ENCODE measurements at places on chromosomes 12 and 14. TPM values are rescaled to one million over a fixed set of nuclear protein-coding genes. Genes with fewer than 3 reads are reported as not detected.

PTPRQ gene
- total RNA-seq: not detected

HOXC10 gene
- 2.7 TPM for total RNA-seq

MAP3K9 gene
- 4.5 TPM for total RNA-seq

DNA sequence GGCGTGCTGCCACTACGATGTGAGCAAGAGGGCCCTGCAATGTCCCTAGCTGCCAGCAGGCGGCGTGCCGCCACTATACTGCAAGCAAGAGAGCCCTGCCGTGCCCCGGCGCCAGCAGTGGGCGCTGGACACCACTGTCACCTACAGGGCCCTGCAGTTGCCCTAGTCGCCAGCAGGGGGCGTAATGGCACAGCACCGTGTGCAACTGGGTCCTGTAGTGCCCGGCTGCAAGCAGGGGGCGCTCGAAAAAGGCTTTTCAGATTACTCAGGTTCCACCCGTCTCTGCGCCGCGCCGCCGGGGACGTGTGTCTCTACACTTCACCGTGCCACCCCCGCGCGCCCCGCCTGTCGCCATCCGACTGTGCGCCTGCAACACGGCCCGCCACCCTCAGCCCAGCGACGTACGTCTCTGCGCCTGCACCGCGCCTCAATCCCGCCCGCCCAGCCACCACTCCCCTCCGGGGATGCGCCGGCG, 1356.9 kb downstream of the TMEM121 start:
- peak; percentile 30 for DNase-seq

- DNase-seq: no peak
Measured at GRCh38 chr12:51693569-51693968, 102.5 kb downstream of the SCN8A start.

DNA sequence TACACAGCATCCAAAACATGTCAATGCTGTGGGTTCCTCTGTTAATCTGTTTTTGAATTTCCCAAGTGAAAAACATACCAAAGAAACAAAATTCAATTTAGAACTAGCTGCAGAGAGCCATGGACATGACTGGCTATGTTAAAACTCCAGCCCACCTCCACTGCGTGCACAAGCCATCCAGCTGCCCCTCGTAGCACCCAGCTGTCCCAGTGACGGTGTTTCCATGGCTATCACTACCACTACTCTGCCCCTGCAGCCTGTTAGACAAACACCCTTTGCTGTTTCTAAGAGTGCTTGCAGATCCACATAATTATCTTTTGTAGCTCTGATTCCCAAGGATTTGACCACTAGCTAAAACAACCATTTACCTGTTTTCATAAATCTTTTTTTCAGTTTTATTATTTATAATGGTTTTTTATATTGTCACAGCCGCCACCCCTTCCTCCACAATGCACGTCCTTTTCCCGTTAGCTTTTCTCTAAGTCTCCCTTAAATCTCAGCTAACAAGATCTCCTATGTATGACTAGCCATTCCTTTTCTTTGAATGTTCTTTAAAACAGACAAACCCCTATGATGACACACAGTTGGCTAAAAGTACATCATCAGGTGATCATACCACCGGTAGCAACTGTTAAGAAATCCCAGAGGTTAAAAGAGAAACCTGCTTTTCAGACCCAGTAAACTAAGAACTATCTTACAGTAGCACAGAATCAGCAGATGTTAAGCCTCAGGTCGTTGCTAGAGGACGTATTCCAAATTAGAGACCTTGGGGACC, 37.8 kb upstream of the NAA30 start:
- DNase-seq: peak; percentile 6

DNA sequence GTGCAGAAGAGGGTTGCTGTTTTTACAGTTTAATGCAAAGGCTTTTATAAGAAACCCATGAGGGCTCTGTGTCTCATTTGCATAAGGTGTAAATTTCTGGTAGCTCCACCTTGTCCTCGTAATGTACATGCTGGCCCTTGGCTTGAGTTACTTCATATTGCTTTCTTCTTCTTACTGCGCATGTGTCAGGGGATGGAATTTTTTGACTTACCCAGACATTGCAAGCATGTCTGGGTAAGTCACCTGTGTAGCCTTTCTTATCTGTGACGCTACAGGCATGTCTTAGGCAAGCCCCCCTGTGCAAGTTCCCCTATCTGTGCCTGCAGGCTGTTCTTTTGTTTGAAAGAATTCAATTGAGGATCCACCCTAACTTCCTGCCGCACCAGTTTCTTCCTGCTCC, 274.2 kb downstream of the ETNK1 start:
- no peak for DNase-seq

DNA sequence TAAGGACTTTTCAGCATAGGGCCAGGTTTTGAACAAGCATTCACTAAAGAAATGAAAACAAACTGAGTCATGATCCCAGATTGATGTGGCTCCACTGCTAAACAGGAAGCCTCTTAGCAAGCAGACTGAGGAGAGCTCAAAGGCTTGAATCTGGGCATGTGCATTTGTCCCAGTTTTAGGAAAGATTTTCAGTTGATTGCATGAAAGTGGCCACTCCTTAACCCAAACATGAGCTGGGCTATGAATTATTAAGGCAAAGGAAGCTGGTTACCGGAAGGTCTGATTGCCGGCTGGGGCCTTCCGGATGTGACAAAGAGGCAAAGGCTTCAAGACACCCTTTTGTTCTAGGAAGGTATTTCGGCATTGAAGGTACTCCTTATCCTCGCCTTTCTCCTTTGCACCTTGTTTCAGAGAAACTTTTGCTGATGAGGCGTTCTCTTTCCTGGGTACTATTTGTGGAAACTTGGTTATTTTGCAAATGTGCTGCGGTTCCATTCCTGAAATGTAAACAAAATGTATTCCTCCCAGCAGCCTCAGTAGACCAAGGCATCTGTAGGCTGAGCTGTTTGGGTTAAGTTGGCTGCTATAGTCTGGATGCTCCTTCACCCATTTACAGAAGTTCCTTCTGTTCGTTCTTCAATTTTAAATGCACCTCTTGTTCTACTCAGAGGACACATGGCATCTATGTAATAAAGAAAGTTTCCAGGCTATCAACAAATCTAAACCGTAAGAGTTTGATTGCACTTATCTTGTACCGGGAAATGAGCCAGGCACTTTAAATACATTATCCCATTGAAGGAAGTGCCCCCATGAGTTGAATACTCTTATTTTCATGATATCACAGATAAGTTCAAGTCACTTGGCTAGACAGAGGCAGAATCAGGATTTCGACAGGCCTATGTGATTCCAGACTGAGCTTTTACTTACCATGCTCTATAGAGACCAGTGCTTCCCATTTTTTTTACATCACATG, 115.6 kb upstream of the METAP2 start:
- DNase-seq: peak; percentile 25

DNA sequence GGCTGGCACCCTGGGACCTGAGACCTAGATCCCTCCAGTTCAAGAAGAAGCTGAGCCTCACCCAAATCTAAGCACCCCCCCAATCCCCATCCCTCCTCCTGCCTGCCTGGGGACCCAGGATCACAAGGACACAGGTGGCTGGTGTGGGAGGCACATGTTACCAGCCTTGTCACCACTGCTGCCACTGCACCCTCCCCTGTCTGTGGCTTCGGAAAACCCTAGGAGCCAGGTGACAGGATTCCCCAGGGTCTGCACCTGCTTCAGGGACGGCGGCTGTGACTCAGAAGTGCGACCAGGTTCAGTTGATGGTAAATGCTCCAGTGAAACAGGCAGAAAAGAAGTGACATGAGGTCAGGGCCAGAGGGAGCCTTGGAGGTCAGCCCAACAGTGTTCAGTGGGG, 62.8 kb upstream of the FAM222A start:
- DNase-seq: no peak

GRCh38 chr12:32229971-32230612, 123.4 kb downstream of the BICD1 start:
- no peak for DNase-seq

GRCh38 chr12:118618695-118619094, 242.3 kb downstream of the SUDS3 start:
- DNase-seq: no peak

DNA sequence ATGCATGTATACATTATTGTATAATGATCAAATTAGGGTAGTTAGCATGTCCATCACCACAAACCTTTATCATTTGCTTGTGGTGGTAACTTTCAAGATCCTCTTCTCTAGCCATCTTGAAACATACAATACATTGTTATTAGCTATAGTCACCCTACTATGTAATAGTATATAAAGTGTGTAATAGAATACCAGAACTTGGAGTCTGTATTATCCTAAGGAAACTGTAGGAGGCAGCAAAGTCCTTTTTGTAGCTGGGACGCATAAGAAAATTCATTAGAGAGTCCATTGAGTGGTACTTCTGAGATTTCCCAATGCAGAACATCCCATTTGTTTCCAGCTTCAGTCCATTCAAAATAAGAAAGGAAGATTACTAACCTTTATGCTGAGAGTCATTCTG, 325.9 kb upstream of the LRFN5 start:
- DNase-seq: no peak

GRCh38 chr12:113980537-113981337, 14.6 kb upstream of the RBM19 start:
- peak; percentile 13 for DNase-seq

DNA sequence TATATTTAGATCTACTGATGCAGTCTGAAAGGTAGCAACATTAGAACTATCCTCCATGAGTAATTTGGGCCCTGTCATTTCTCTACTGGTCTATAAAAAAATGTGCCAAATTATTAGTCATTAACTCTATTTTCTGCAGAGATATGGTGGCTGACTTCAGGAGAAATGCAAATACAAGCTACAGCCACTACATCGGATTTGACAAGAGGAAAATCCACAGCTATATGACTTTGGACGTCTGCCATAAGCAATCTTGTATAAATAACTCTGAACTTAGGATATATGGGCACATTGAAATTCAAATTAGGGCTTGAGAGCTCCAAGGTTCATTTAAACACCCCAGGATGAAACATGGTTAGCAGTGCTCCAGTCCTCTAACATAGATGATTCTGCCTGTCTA, 983.0 kb upstream of the LRFN5 start:
- no peak for DNase-seq

DNA sequence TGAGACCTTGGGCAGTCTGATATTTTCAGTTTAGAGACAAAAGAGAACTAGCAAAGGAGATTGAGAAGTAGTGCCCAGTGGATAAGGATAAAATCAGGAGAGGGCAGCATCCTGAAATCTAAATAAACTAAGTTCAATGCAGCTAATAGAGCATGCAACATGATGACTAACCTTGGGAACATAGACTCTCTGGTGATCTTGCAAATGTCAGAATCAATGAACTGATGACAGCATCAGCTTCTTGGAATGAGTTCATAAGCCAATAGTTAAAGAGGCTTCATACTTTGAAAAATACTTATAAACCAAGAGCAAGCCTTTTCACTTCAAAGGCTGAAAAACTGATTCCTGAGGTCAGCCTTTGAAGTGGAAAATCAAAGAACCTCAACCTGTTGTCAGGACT, 8.2 kb downstream of the TAS2R19 start:
- no peak for DNase-seq

DNA sequence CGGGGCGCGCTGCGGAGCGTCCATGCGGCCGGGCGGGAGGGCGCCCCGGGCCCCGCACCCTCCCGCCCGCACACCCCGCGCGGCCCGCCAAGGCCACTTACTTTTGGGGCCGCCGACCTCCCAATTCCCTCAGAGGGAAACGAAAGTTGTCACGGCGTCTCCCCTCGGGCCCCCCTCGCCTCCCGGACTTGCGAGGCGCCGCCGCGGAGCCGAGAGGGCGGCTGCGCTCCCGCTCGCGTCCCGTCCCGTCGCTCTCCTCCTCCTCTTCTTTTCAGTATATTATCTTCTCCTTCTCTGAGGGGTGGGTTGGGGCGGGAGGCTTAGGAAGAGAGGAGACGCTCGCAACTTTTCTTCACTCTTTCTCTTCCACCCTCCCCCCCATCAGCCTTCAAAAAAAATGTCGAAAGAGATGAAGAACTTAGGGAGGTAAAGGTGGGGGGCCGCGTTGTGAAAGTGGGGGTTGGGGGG, 613 bp downstream of the DUSP16 start:
- DNase-seq: no peak

GRCh38 chr12:28456934-28457710, 266.9 kb downstream of the CCDC91 start:
- no peak for DNase-seq
